ENCODE measurements at places on chromosomes 11 and 22.

DNA sequence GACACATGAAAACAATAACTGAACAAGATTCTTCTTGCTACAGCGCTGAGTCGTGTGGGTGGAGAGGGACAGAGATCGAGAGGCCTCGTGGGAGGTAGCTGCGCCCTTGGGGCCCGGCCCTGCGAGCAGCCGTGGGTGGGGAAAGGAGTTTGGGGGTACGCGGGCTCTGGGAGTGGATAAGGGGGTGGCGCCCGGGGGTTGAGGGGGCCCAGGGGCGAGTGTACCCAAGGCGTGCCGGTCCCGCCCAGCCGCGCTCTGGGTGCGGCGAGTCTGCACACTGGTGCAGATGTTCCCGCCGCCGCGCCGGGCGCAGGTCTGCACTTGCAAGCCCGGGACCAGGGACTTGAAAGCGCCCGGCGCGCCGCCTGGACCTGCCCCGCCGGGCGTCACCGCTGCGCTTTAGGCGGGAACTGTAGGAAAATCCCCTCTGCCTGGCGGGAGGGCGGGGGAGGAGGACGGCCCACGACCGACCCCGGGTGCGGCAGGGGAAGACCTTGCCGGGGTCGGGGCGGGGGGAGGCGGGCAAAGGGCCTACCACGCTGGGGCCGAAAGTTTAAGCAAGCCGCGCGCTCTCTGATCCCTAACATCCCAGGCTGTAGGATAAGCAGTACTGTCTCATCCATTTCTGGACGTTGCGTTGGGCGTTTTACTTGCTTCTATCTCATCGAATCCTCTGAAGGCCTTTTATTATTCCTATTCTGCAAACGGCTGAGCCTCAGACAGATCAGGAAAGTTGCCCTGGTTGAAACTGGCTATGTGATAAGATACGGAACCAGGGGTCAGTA is 1.4 kb upstream of the KREMEN1 start:
- DNase-seq: peak; percentile 65

GRCh38 chr11:107787733-107788132 is 70.9 kb downstream of the SLC35F2 start:
- no peak for DNase-seq

- DNase-seq: no peak
Observed at GRCh38 chr11:85712953-85713352, 27.0 kb upstream of the CCDC89 start.

- no peak for DNase-seq
Observed at GRCh38 chr11:73493956-73494598, 103.8 kb downstream of the FAM168A start.

DNA sequence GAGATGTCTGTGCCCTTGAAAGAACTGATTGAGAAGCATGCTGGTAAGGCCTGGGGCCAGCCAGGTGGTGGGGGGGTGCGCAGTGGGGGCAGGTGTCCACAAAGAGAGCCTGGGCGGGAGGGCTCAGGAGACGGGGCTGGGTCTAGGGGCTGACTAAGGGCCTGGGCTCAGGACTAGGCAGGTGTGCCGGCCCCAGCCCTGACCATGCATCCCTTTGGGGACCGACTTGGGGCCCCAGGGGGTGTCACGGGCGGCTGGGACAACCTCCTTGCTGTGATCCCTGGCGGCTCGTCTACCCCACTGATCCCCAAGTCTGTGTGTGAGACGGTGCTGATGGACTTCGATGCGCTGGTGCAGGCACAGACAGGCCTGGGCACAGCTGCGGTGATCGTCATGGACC is 4.4 kb downstream of the NDUFV1 start:
- no peak for DNase-seq

DNA sequence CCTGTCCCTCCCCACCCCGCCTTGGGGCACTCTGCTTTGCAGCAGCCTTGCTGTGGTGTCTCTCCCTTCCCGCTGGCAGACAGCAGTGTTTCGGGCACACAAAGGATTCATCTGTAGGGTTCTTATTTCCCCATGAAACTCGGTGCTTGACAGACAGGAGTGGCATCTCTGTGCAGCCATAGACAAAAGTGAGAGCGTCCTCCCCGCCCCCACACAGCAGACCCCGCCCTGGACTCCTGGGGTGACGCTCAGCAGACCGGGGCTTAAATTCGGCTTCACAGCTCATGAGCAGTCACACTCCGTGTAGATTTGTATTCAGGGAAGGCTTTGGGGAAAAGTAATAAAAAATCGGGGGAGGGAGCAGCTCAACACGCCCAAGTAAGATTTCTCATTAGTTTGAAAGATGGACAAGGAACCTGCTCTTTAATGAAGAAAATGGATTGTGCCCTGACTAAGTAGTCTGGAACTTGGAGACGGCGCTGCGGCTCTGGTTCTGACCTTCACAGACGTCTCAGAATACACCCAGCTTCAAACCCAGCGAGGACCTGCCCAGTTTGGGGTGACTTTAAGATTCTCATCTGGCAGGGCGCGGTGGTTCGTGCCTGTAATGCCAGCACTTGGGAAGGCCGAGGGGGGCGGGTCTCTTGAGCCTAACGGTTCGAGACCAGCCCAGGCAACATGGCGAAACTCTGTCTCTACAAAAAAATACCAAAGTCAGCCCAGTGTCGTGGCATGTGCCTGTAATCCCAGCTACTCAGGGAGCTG is 136.0 kb downstream of the CACNA1I start:
- DNase-seq: no peak

- DNase-seq: no peak
Observed at GRCh38 chr22:35316751-35317150, 17.1 kb downstream of the TOM1 start.

DNA sequence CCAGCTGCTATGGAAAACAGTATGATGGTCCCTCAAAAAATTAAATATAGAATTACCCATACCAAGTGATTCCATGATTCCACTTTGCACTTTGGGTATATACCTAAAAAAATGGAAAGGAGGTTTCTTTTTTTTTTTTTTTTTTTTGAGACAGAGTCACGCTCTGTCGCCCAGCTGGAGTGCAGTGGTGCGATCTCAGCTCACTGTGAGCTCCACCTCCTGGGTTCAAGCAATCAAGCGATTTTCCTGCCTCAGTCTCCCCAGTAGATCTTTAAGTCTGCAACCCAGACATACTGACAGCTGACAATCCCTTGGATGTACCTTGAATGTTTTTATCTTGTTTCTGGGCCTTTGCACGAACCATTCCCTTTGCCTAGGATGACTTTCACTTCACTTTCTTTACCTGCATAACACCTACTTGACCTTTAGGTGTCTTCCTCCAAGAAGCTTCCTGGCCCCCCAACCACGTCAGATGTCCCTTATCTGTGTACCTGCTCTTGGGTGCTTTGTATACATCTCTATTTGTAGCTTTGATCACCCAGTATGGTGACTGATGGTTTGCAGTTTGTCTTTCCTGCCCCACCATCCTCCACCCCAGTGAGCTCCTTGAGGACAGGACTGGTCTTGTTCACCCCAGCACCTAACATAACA is 11.6 kb downstream of the UCP3 start:
- DNase-seq: no peak

DNA sequence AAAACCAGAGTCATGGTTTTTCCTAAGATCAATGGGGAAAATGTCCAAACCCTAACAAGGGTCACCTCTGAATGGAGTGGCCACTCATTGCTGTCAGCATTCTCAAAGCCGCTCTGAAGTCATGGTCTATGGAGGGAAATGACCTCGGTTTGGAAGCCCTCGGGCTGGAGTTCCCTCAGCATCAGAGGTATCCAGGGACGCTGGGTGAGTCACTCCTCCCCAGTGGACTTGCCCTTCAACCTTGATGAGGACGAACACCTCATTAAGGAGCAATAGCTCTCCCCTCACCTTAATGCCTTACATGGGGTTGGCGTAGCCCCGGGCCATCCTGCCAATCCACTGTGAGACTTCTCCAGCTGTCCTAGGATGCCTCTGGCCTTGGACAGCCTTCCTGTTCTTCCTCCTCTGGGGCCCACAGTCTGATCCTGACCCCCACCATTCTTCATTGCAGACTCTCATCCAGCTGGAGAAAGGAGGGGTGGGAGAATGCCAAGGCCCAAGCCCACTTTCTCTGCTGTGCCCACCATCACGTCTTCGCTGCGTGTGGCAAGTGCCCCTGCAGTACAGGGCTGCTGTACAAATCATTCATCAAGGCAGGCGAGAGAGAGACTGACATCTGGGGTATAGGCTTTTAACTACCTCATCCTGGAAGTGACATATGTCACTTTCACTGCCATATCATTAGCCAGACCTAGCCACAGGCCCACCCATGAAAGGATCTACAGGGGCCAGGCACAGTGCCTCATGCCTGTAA is 25.4 kb upstream of the MYH9 start:
- no peak for DNase-seq

GRCh38 chr11:133900176-133901105 is 55.1 kb upstream of the SPATA19 start:
- no peak for DNase-seq

DNA sequence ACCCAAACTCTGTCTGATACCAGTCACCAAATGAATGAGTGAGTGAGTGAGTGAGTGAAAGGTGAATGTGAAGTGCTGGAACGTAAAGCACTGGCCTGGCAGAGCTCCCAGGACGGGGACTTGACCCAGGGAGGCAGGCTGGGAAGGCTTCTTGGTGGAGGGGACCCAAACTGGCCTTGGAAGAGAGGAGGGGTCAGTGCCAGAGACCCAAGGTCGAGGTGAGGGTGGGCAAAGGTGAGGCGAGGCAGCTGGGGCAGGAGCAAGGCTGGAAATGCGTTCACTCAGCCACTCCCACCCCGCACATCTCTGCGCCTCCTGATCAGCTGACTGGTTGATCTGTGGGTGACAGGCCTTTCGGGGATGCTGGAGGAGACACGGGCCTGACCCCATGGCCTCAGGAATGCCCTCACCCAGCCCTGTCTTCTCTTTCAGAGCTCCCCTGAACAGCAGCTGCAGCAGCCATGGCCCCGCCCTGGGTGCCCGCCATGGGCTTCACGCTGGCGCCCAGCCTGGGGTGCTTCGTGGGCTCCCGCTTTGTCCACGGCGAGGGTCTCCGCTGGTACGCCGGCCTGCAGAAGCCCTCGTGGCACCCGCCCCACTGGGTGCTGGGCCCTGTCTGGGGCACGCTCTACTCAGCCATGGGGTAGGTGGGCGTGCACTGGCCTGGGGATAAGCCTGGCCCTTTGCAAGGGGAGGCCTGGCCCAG is 7.6 kb downstream of the TSPO start:
- DNase-seq: no peak

DNA sequence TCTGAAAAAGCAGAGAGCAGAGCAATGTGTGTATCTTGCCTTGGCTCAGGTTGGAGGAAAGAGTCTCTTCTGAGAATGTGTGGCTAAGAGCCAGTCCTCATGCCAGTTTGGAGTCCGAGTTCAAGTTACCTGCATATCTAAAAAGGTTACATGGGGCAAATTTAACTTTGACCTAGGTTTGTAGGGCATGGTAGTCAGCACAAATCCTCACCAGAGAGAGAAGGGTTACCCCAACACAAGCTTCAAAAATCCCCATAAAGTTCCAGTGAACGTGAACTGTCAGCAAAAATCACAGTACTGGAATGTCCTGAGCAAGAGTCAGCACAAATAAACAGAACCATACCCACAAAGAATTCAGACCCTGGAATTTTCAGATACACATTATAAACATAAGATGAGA is 13.8 kb downstream of the SDHD start:
- DNase-seq: no peak

- no peak for DNase-seq
Observed at GRCh38 chr11:48052183-48053044, 72.1 kb downstream of the PTPRJ start.

GRCh38 chr11:107991868-107992414 is 16.8 kb upstream of the CUL5 start:
- DNase-seq: no peak

GRCh38 chr22:46967445-46968358 is 205.3 kb downstream of the TBC1D22A start:
- no peak for DNase-seq

GRCh38 chr22:42321908-42322561 is 51.6 kb upstream of the TCF20 start:
- DNase-seq: no peak

- DNase-seq: no peak
Observed at GRCh38 chr22:39808081-39808480, 85.5 kb downstream of the ENTHD1 start.

DNA sequence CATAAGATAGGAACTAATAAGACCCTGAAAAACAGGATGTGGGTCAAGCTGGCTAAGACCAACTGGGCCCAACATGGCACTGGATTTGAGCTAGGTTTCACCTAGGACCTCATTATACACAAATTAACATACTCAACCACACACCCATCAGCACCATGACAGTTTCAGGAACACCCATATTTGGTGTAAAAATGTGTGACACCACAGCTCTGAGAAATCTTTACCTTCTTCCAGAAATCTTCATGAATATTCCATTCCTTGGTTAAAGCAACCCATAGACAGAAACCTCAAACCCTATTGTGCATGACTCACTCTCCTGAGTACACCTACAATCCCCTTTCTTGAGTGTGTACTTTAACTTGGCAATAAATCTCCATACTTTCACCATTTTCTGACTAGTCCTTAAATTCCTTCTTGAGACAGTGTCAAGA is 378.8 kb downstream of the DYNC2H1 start:
- no peak for DNase-seq

GRCh38 chr22:49015459-49015858 is 812.2 kb downstream of the BRD1 start:
- no peak for DNase-seq

- DNase-seq: no peak
Observed at GRCh38 chr22:31097941-31098631, 9.3 kb downstream of the SELENOM start.

GRCh38 chr11:62694455-62695167 is 5.3 kb upstream of the LRRN4CL start:
- DNase-seq: no peak

DNA sequence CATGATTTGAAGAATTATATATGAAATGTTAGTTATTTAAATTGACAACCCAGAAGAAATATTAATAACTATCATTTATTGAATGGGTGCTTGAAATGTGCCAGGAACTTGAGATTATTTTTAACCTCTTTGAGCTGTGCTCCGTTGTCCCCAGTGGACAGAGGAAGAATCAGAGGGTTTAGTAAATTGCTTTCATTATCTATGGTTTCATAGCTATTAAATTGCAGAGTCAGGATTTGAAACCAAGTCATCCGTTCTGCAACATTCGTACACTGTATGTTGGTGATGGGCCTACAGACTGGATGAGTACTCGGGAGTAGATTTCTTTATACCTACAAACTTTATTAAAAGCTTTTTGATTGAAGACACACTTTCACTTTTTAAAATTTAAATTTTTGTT is 4.9 kb downstream of the HSD17B12 start:
- no peak for DNase-seq

DNA sequence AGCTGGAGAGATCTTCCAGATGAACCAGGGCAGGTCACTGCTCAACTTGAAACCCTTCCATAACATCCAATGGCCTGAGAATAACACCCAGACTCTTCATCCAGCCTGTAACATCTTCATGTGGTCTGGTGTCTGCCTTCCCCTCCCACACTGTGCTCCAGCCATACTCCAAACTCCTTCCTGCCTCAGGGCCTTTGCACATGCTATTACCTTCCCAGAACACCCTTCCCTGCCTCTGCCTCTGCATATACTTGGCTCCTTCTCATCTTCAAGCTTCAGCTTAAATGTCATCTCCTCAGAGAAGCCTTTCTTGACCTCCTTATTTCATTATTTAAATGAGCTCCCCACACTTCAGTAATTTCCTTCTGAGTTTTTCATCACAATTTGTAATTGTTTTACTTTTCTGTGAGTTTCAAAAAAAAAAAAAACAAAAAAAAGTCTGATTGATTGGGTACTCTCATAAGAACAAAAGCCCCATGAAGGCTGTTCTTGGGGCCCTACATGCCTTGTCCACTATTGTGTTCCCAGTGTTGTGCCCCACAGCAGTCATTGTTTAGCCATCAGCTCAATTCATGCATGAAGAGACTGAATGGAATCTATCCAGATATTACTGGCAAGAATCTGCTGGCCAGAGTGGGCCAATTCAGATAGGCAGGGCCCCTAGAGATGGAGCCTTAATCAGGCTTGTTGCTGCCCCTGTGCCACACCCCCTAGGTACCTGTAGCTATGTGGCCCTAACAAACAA is 22.1 kb downstream of the LMO1 start:
- no peak for DNase-seq
